Activated T-cell treated with anti-CD3 and anti-CD28 coated beads, Interleukin-2, amount 50 U/mL, for 24 hours (primary cell): ENCODE measurements at places on chromosomes 16 and 17.

GRCh38 chr17:78645421-78646295 lies 68.5 kb upstream of the DNAH17 start:
- DNase-seq = peak; percentile 72

GRCh38 chr16:19415461-19415860 lies 2.2 kb upstream of the TMC5 start:
- no peak for DNase-seq

GRCh38 chr17:64217249-64217691 lies 45.8 kb downstream of the TEX2 start:
- DNase-seq = no peak

DNA sequence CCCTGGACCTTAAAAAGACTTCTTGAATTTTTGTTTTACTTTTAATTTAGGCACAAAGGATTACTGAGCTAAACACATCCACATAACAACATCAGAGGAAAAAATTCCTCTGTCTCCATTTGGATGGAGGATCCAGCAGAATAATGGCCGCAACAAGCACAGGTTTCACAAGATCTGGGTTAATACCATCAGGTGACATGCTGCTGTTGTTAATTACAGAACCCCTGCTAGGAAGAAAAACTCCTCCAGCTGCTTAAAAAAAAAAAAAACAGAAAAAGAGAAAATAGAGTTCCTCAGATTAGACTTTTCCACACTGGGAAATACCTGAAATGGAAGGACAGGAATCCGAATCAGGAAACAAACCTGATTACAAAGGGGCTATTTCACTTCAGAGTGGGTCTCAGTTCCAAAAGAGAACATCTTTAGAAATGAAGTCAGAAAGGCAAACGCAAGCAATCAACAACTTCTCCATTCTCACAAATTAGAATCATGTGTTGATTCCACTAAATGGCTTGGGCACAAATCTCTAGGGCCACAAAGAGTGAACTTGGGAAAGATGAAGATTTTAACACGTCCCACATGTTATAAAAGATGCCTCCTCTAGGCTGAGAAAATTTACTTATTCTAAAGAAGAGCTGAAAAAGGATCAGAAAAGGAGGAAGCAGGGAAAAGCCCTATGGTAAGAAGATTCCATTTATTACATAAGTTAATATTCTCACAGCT lies 44.0 kb downstream of the SPOP start:
- no peak for DNase-seq

- DNase-seq = no peak
These were observed 185.4 kb downstream of the ABCC12 start for GRCh38 chr16:47970291-47970931.

DNA sequence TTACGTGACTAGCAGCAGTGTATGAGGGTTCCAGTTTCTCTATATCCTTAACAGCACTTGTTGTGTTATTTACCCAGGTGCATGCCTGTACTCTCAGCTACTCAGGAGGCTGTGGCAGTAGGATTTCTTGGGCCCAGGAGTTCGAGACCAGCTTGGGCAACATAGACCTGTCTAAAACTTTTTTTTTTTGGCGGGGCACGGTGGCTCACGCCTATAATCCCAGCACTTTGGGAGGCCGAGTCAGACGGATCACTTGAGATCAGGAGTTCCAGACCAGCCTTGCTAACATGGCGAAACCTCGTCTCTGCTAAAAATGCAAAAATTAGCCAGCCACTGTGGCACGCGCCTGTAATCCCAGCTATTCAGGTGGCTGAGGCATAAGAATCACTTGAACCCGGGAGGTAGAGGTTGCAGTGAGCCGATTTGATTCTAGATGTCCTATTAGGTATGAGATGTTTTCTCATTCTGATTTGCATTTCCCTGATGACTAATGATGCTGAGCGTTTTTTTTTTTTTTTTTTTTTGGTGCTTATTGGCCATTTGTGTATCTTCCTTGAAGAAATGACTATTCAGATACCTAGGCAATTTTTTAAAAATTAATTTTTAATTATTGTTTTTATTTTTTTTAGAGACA lies 13.4 kb downstream of the CASC3 start:
- DNase-seq = no peak

GRCh38 chr16:89616623-89617022 lies 3.2 kb downstream of the DPEP1 start:
- no peak for DNase-seq

DNA sequence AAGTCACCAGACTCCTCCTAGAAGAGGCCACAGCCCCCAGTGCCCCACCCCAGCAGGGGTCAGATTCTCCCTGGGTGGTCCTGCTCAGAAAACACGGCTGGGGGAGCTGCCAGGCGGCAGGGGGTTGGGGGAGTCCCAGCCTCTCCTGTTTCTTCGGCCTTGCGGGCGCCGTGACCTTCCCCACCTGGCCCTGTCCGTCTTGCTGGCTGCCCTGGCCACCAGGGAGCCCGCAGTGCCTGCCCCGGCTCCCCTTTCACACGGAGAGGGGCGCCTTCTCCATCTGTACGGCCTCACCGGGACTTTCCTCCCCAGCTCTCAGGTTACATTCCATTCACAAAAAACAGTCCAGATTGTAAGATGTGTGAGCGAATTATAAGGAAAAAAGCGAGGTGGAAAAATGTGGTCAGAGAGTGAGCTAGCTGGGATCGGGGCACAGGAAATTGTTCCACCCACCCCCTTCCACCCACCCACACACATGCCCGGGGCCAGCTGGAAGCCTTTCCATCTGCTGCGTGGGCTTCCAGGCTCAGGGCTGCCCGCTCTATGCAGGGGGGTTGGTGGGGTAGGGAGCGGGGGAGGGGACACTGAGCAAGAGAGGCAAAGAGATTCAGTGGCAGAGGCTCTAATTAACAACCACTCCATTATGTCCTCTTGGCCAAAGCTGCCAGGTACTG lies 14.6 kb upstream of the CIBAR2 start:
- peak; percentile 52 for DNase-seq

DNA sequence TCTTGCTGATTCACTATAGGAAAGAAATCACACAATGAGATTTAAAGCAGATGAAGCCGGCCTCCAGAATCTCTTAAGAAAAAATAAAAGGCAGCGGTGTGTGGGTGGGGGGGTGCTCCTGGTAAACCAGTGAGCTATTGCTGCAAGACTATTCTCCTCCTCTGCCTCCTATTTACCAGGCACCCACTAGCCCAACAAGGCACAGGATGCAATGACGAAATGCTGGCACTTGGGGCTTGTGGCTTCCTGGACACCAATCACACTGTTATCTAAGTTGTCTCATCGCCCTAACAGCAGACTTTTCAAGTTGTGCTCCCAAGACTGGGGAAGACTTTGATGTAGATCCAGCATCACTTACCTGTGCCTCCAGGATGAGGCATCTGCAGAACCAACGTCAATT lies 50.2 kb upstream of the NDRG4 start:
- DNase-seq = no peak

- no peak for DNase-seq
These were observed 384.1 kb upstream of the CCL2 start for GRCh38 chr17:33870936-33871335.

GRCh38 chr16:51167170-51167895 lies 16.3 kb upstream of the SALL1 start:
- no peak for DNase-seq

- no peak for DNase-seq
These were observed 5.0 kb upstream of the CCL4L2 start for GRCh38 chr17:36205637-36206485.

- no peak for DNase-seq
These were observed 163.8 kb upstream of the GSE1 start for GRCh38 chr16:85449191-85449884.

GRCh38 chr17:34820248-34820801 lies 140.9 kb downstream of the CCT6B start:
- DNase-seq = no peak

DNA sequence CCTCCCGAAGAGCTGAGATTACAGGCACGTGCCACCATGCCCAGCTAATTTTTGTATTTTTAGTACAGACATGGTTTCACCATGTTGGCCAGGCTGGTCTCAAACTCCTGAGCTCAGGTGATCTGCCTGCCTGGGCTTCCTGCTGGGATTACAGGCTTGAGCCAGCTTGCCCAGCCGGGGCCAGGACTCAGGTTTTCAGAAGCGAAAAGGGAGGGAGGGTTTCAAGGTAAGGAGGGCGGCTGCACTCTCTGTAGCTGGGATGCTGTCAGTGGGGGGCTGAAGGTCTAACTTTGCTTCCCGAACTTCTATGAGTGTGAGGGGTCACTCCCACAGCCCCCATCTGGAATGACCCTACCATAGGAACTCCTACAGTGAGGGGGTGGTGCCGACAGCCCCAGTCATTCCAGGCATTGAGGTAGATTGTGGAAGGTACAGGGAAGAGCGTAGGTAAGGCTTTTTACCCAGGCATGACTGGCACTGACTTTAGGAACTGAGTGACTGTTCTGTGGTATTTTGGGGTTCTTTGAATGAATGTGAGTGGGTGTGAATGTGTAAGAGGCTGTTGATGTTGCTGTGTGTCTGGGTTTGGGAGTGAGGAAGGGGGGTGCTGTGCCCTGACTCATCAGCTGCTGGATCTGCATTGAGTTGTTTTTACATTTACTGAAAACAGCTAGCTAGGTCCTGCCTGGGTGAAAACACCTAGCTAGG lies 3.8 kb upstream of the C1QL1 start:
- peak; percentile 64 for DNase-seq

GRCh38 chr17:17320911-17321220 lies 17.7 kb downstream of the NT5M start:
- DNase-seq = no peak

- no peak for DNase-seq
These were observed 4.9 kb downstream of the ALOX15 start for GRCh38 chr17:4636474-4637100.

DNA sequence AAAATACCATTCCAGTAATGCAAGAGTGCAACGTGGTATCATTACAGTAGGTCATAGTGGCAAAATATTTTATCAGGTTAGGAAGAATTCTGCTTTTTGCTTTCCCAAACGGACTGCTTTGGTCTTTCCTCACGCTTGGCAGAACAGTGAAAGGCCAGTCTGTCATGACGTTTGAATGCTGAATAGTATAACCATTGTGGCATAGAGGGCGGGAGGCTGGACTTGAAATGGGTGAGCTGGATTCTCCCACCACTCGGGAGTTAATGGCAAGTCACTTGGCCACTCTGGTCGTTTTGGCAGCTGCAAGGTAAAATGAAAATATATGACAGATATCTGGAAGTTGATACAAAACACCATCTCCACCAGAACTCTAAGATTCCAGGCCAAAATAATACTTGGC lies 391.2 kb downstream of the MAF start:
- DNase-seq = no peak
